Left renal cortex interstitium (tissue), 4 donors: ENCODE measurements at places on chromosomes 5 and 9.

DNA sequence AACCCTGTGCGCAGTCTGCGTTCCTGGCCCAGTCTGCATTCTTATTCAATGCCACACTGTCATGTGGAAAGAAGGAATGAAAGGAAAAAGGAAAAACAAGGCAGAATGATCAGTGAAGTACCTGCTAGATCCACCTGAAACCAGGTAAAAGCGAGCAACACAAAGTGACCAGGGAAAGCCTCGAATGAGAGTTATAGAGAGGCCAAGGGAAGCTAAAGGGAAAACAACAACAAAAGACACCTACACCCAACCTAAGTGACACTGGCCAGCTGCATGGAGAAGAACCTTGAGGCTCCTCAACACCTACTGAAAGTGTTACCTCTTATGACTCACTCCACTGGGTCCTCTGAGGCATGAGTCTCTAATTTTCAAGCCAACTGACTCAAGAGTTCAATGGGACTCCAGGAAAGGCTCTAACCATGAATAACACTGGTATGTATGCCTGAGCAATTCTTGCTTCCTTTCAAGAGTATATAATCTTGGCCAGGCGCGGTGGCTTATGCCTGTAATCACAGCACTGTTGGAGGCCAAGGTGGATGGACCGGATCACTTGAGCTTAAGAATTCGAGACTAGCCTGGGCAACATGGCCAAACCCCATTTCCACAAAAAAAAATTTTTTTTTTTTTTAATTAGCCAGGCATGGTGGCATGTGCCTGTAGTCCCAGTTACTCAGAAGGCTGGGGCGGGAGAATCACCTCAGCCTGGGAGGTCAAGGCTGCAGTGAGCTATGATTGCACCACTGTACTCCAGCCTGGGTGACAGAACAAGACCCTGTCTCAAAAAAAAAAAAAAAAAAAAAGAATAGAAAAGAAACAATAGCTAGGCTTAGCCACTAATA, 29.0 kb downstream of the MTMR12 start:
- no peak for DNase-seq

- no peak for DNase-seq
Measured at GRCh38 chr5:127549551-127549950, 32.1 kb downstream of the PRRC1 start.

DNA sequence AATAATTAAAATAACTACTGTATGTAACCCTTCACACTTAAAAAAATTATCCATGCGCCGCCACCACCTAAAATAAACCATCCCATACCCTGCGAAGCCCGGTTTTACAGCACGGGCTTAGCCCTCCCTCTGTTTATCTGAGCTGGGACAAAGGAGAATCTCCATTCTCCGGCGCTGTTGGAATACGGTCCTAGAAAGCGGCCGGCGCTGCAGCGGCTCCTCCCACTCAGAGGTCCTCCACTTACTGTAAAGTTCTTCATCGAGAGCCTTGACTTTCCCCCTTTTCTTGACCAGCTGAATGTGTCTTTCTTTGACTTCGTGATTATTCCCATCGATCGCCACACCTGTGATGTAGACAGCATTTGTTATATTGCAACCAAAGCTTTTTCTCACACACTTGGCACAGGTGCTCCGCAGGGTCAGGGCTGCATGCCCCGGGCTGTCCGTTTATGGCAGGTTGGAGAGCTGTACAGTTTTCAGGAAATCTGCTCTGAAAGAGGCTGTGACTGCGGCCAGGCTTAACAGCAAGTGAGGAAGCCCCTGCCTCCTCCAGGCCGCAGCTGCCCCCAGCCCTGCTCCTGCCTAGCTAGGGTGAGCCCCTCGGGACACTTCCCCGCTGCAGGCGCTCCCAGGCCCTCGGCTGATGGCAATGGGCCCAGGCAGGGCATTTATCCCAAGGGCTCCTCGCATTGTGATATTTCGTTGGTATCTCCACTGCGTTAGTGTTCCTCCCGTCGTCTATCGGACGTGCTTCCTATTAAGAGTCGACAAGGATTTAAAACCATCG, 16.7 kb downstream of the GFPT2 start:
- DNase-seq = no peak

DNA sequence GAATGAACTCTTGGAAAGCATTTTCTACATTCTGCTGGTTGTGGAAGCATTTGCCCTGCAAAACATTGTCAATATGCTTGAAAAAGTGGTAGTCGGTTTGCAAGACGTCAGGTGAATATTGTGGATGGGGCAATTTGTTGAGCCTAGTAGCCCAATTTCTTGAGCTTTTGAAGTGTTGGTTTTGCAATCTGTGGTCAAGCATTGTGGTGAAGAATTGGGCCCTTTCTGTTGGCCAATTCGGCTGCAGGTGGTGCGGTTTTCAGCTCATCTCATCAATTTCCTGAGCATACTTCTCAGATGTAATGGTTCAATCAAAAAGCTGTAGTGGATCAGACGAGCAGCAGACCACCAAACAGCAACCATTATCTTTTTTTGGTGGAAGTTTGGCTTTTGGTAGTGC, 426.8 kb upstream of the CDH9 start:
- DNase-seq = no peak

DNA sequence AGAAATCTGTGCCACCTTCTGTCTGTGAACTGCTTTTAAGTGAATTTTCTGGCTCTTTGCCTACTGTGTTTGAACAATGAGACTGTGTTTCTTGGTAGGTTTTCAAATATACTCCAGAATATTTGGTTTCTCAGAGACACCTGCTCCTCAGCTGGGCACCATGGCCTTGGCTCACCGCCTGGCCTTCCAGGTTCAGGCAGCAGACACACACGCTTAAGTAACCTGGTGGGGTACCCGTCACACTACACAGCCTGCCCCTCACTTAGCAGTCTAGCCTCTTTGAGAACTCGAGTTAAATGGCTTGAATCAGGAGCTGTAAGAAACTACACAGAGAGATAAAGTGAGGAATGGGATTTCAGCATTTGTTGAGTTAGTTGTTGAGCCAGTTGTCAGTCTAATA, 530.5 kb downstream of the MTRR start:
- no peak for DNase-seq

DNA sequence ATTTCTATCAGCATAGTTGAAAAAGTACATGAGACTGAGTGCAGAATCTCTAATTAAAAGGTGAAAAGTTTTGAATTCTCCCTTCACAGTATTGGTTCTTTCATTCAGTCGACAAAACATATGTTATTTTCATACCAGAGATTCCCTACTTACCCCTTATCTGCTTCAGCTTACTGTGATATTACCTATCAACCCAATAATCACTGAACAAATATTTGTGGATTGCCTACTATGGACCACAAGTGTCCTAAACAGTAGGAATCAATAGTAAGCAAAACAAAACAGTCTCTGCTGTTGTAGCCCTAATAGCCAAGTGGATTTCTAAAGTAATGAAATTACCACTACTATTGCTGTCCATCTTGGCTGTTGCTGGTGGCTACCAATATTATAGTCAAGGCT, 11.5 kb downstream of the CCDC152 start:
- no peak for DNase-seq

GRCh38 chr5:1050423-1051365, 42.1 kb downstream of the NKD2 start:
- DNase-seq = no peak

DNA sequence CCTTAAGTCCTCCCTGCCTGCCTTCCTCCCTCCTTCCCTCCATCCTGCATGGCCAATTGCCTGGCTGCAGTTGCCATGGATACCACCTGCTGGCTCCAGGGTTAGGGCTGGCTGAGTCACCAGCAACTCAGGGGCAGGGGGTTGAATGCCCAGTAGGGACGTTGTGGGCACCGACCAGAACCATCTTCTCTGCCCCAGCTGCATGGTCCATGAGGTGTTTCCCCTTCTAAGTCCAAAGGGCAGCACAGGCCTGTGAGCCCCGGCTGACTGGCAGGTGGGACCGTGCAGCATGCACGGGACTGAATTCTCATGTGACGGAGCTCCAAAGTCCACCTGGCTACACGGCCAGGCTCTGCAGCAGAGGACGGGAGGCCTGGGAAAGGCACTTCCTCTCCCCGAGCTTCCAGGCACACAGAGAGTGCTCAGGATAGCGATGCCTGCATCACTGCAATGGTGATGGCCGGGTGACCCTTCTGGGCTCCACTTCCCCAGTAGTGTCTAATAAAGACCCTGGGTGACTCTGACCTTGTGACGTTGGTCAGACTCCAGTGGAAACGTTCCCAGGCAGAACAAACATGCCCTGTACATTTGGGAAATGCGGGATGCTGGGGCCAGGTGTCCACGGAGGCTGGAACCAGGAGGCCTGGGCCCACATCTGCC, 5.7 kb downstream of the ASS1 start:
- no peak for DNase-seq

- DNase-seq = no peak
Measured at GRCh38 chr5:75325242-75325641, 11.8 kb upstream of the HMGCR start.

DNA sequence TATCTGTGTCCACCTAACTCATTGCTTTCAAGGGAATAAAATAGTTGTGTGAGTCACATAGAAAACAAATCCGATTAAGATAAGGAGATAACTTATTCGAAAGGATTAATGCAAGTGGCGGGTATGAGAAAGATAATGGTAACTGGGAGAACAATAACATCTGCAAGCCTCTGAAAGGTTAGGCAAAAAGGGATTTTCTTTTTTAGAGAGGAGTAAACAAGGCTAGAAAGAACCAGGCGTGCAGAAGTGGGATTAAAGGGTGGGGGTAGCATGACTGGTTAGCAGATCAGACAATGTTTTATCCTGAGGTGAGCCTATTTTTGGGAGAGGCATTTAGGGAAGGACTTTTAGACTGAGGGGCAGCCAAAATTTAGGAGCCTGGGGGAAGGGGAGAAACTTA, 34.7 kb upstream of the JMY start:
- no peak for DNase-seq

DNA sequence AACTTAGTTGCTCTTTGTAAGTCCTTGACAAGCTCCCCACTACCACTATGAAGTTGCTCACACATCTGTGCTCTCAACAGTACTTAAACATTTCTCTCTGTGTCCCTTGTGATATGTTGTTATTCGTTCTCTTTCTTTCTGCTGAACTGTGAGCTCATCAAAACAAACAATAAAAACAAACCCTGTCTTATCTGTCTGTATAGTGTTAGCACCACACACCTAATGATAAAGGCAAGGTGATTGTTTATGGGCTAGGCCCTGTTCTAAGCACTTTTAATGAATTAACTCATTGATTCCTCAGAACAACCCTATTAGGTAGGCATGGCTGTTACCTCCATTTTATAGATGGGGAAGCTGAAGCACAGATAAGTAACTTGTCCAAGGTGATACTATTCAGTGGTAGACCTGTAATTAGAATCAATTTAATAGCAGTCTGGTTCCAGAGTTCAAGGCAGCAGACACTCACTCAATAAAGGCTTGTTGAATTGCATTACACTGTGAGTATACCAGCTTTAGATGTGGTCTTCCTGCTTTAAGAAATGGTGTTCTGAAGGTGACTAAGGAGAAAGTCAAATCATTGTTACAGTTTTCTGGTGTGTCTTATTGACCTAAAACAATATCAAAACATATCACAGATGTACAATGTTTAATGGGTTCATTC, 153.6 kb upstream of the ELL2 start:
- DNase-seq = no peak

DNA sequence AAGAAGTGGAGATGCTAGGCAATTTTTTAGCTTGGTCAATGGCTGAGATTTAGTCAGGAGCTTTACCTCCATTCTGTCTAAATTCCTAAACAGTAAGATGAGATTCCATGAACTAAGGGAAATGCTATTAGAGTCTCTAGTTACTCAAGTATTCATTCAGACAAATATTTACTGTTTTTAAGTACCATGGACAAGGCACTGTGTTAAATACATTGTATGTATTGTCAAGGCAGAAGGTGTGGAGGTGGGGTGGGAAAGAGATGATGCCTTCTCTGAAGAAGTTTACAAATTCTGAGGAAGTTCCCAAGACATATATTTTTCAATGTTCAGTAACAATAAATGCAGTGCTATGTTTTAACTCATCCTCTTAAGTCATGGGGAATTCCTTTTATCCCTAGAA, 459.9 kb upstream of the NMUR2 start:
- DNase-seq = no peak

GRCh38 chr5:141878186-141878710, at the start of gene PCDH1:
Gene PCDH1, minus strand, starts transcription at chr5:141878410. Its CDS starts 148 bp downstream, at chr5:141878262.
- no peak for DNase-seq

DNA sequence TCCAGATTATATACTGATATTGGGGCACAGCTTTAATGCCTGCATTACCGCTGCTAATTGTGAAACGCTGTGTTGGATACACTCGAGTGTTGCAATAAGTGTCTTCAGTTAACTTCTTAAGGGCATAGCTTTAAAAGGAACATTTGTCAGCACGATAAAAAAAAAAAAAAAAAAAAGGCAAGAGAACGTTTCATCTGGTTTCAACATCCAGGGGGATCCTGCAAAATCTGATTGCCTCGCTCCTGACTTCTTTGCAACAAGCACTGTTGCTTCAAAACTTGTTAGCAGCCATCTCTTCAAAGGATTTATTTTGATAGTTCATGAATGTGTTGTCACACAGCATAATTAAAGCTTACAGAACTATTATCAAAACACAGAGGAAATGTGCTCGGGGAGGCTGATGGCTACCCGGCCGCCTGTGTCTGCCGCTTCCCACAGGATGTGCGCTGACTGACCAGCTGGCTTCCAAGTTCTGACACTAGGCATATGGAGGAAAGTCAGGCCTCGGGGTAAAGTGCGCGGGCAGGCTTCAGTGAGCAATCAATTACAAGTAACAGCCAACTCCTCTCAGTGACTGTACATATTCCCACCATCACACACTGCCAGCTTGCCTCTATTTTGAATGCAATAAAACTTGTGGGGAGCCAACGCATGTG, 77.7 kb downstream of the EBF1 start:
- DNase-seq = peak; percentile 81

GRCh38 chr9:109379513-109379912, 58.7 kb upstream of the EPB41L4B start:
- DNase-seq = no peak

GRCh38 chr9:7937761-7938491, 138.3 kb upstream of the DMAC1 start:
- no peak for DNase-seq

GRCh38 chr5:56330806-56331205, 97.7 kb upstream of the ANKRD55 start:
- DNase-seq = no peak

DNA sequence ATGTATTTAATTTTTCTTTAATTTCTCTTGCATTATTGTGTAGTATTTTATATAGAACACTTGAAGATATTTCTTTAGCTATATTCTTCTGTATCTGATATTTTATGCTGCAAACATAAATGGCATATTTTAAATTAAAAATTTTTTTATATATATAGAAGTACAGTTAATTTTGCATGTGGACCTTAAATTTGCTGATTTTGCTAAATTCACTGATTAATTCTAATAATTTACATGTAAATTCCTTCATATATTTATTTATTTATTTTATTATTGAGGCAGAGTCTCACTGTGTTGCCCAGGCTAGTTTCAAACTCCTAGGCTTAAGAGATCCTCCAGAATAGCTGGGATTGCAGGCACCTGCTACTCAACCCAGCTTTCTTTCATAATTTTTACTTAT, 276.9 kb downstream of the PRR16 start:
- DNase-seq = no peak

DNA sequence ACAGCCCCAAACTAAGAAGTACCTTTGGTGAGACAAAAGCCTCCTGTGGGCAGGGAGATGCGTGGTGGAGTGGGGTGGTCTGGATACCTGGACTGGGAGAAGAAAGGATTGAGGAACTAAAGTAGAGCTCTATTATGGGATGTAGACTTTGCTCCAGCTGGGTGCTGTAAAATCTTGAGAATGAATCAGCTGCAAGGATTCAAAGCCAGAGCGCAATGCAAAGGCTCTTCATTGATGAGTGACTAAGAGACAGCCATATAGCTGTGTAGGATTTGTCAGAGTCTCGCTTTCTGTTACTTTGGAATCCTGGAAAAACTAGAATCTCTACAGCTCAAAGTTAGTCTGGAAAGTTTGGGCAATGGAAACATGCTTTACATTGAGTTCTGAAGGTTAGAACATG, 159.9 kb downstream of the TAF11L14 start:
- DNase-seq = no peak
